Progenitor cell of endocrine pancreas (in vitro differentiated cells): ENCODE measurements at places on chromosomes 3 and 15. TPM values are rescaled to one million over a fixed set of nuclear protein-coding genes. Genes with fewer than 3 reads are reported as not detected.

The UROC1 gene
- total RNA-seq = not detected in 2 replicates

The LMCD1 gene
- total RNA-seq = 24.3 and 26.1 TPM in 2 replicates

The RASGRF1 gene
- total RNA-seq = 0.16 and 0.17 TPM in 2 replicates

The ANKUB1 gene
- not detected in 2 replicates for total RNA-seq

The ZNF385D gene
- total RNA-seq = 0.10 and 0.47 TPM in 2 replicates

The HCN4 gene
- 4.9 and 5.1 TPM in 2 replicates for total RNA-seq

The TAGLN3 gene
- total RNA-seq = 7.4 and 9.0 TPM in 2 replicates

The SKIC8 gene
- total RNA-seq = 46.1 and 51.4 TPM in 2 replicates

The RTP3 gene
- not detected in 2 replicates for total RNA-seq

DNA sequence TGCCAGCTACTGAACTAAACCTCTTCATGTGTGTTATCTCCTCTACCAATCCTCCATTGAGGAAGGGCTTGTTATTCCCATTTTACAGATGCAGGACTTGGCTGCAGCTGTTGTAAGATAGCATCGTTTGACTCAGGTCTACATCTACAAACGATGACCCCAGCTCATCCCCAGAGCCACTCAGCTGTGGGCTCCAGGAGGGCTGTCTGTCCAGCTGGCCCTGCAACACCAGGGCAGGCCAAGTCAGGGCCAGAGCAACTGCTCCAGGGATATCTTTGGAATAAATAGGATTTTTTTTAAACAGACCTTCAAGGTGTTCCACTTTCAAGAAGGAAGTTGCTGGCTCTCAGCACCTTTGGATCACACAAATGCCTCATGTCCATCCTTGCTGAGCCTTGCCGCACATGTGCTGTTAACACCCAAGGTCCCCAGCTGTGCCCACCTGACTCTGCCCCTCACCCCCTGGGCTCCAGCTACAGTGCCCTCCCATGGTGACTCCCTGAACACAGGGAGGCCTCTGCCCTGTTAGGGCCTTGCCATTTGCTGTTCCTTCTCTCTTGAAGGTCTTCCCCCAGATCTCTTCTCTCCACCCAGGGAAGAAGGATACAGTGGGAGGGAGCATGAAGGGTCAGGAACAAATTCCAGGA, 31.0 kb downstream of the ALDH1L1 start:
- DNase-seq = no peak
- H3K36me3 ChIP-seq = no peaks in the 10 kb centered on the region
- no peak overlapping the region for H3K27ac ChIP-seq
- H3K27me3 ChIP-seq = no peaks in the 10 kb centered on the region

- DNase-seq = no peak
- no peaks in the 10 kb centered on the region for H3K4me1 ChIP-seq
- H3K27ac ChIP-seq = no peak overlapping the region
- H3K27me3 ChIP-seq = no peaks in the 10 kb centered on the region
Observed at GRCh38 chr3:46742992-46743585, 25.4 kb upstream of the PRSS50 start.

GRCh38 chr3:188385295-188385694, 231.3 kb downstream of the LPP start:
- H3K4me3 ChIP-seq = no peak overlapping the region
- no peaks in the 10 kb centered on the region for H3K27me3 ChIP-seq
- peaks cover 32% of the 10 kb centered on the region for H3K4me1 ChIP-seq
- peaks cover 5% of the 10 kb centered on the region for H3K36me3 ChIP-seq
- peak overlapping the region; percentile 2 for H3K27ac ChIP-seq
- no peak for DNase-seq

DNA sequence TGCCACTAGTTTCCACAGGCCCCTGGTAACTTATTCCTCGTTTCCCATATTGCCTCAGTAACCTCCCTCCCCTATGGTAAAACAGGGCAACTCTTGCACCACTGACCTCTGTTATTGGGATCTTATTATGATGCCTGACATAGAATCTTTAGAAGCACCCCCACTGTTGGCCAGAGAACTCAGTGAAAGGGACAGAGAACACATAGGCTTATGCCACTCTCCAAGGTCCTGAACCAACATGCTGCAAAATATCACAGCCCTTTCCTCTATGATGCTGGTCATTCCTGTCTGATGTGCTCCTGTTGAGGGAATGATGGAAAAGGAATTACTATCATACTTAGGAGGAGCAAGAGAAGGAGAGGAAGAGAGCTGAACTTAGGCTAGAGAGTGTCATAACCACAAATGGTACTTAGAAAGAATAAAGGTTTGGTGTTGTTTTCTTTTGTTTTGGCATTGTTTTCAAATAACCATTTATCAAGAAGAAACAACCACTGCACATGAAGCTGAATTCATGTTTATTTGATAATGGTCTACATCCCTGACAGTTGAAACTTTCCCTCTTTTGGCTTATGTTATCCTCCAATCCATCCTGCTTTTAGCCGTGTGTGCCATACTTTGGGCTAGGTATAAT, 330.2 kb downstream of the EPHB1 start:
- H3K27ac ChIP-seq = no peak overlapping the region
- peak; percentile 38 for DNase-seq
- H3K36me3 ChIP-seq = no peaks in the 10 kb centered on the region
- no peaks in the 10 kb centered on the region for H3K4me1 ChIP-seq
- no peak overlapping the region for H3K4me3 ChIP-seq

DNA sequence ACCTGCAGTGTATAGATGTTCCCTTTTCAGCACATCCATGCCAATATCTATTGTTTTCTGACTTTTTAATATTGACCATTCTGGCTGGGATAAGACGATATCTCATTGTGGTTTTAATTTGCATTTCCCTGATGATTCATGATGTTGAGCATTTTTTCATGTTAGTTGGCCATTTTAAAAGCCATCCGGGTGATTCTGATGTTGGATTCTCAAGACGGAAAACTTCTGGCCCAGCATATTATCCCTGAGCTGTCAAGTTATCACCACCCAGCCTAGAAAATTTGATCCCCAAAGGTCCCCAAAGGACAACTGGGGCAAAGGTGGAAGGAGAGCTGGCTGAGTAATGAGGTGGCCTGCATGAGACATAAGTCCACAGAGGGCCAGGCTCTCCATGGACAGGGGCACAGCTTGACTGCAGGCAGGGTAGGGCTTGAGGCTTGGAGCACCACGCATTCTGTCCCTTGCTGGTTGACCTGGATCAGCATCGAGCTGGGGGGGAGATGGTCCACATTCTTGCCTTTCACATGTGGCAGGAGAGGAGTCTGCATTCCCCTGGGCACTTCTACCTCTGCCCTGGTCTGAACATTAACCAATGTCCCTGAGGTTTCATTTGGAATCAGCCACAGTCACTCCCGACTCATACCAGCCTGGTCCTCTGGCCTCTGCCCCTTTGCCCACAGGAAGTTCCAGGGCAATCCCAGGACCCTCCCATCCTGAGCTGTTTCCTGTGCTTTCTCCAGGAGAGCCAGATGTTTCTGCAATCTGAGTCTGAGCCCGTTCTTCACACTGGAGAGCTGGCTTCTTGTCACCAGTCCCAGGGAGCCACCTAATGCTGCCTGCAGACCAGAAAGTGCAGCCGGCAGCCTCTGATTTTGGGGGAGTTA, 69.2 kb downstream of the ISG20 start:
- peaks cover 72% of the 10 kb centered on the region for H3K27me3 ChIP-seq
- no peak overlapping the region for H3K27ac ChIP-seq
- no peak for DNase-seq
- H3K4me3 ChIP-seq = no peak overlapping the region
- H3K36me3 ChIP-seq = no peaks in the 10 kb centered on the region

- DNase-seq = no peak
- no peak overlapping the region for H3K27ac ChIP-seq
- H3K4me1 ChIP-seq = peaks cover under 1% of the 10 kb centered on the region
- no peak overlapping the region for H3K4me3 ChIP-seq
- H3K27me3 ChIP-seq = peaks cover 45% of the 10 kb centered on the region
Observed at GRCh38 chr3:36769926-36770325, 5.6 kb upstream of the DCLK3 start.

DNA sequence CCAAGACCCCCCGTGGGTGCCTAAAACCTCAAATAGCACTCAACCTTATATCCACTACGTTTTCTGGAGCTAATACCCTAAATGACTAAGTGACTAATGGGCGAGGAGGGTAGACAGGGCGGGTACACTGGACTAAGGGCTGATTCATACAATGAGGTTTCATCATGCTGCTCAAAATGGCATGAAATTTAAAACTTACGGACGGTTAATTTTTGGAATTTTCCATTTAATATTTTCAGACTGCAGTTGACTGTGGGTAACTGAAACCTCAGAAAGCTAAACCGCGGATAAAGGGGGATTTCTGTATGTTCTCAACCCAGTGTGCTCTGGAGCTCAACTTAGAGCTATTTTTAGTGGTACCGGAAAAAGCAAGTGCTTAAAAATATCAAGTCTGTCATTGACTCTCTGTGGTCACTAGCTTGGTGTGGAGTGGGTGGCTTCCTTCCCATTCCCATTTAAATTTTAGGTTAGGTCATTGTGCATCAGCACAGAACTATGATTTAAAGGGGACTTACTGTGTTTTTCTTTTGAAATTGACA, 72.9 kb downstream of the LRRC28 start:
- no peak for DNase-seq
- peaks cover 27% of the 10 kb centered on the region for H3K4me1 ChIP-seq
- no peaks in the 10 kb centered on the region for H3K27me3 ChIP-seq

DNA sequence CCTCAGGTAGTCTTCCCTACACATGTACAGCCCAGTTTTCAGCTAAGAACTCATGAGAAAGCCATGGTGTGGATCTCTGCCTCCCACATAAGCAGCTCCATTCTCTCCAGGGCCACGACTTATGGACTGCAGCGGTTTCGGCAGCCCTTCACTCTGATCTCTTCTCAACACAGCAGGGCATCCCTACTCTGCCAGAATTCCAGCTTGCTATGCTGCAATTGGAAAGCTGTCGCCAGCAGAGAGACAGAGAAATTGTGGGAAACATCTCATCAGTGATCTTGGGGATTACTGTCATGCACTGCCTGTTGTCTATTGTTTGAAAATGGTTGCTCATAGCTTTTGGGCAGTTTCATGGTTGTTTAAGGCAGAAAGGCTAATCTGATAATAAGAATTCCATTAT, 11.9 kb upstream of the BLM start:
- DNase-seq = no peak
- H3K4me1 ChIP-seq = peaks cover 14% of the 10 kb centered on the region
- H3K27me3 ChIP-seq = peaks cover 17% of the 10 kb centered on the region
- no peak overlapping the region for H3K4me3 ChIP-seq
- no peak overlapping the region for H3K27ac ChIP-seq

GRCh38 chr3:12797124-12797891, 828 bp downstream of the CAND2 start:
- DNase-seq = no peak
- H3K36me3 ChIP-seq = no peaks in the 10 kb centered on the region
- H3K27ac ChIP-seq = peak overlapping the region; percentile 59
- no peaks in the 10 kb centered on the region for H3K4me1 ChIP-seq
- H3K27me3 ChIP-seq = peaks cover 4% of the 10 kb centered on the region

- H3K4me3 ChIP-seq = no peak overlapping the region
- peaks cover 48% of the 10 kb centered on the region for H3K36me3 ChIP-seq
- H3K27me3 ChIP-seq = no peaks in the 10 kb centered on the region
- no peak overlapping the region for H3K27ac ChIP-seq
- peaks cover 68% of the 10 kb centered on the region for H3K4me1 ChIP-seq
- no peak for DNase-seq
Observed at GRCh38 chr15:70083946-70084345, 13.8 kb downstream of the TLE3 start.

- no peak overlapping the region for H3K4me3 ChIP-seq
- H3K27ac ChIP-seq = no peak overlapping the region
- no peaks in the 10 kb centered on the region for H3K27me3 ChIP-seq
- H3K36me3 ChIP-seq = peaks cover 3% of the 10 kb centered on the region
- no peaks in the 10 kb centered on the region for H3K4me1 ChIP-seq
Observed at GRCh38 chr3:62632510-62633294, 242.5 kb downstream of the CADPS start.

GRCh38 chr3:23629181-23629894, 176.4 kb upstream of the UBE2E1 start:
- H3K27ac ChIP-seq = no peak overlapping the region
- H3K4me3 ChIP-seq = no peak overlapping the region
- H3K27me3 ChIP-seq = no peaks in the 10 kb centered on the region
- no peak for DNase-seq
- H3K4me1 ChIP-seq = peaks cover 2% of the 10 kb centered on the region

DNA sequence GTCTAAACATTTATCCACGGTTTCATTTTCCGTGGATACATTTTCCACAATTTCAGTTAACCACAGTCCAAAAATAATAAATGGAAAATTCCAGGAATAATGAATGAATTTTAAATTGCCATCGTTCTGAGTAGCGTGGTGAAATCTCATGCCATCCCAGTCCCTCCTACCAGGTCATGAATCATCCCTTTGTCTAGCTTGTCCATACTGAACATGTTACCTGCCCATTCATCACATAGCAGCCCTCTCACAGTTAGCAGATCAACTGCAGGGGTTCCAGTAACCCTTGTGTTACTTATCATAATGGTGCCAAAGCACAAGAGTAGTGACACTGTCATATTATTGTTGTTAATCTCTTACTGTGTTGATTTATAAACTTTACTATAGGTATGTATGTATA, 124.5 kb downstream of the GSK3B start:
- H3K4me3 ChIP-seq = no peak overlapping the region
- DNase-seq = no peak
- no peaks in the 10 kb centered on the region for H3K27me3 ChIP-seq
- peaks cover 11% of the 10 kb centered on the region for H3K36me3 ChIP-seq
- peak overlapping the region; percentile 86 for H3K27ac ChIP-seq
